ENCODE measurements at places on chromosomes 16 and 17.
A peak's percentile ranks its signal among the peaks of the same experiment; 100 is the strongest.

DNA sequence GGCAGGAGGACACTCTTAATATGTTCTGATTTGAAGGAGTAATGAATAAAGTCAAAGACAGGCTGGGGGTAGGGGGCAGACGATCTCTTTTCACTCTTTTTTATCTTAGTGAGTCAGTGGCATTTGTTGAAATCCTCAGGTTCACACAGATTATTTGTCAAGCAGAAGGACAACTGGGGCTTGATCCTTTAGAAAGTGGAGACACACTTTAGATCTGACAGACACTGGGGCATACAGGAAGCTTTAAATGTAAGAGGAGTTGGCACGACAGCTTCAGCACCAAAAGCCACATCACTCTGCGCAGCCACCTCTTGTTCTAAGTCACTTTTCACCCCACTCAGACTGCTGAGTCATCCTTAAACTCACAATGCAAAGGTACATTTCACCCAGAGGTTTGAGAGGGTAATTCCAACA, 121.5 kb downstream of the STXBP4 start:
- peak; percentile 4 for DNase-seq

DNA sequence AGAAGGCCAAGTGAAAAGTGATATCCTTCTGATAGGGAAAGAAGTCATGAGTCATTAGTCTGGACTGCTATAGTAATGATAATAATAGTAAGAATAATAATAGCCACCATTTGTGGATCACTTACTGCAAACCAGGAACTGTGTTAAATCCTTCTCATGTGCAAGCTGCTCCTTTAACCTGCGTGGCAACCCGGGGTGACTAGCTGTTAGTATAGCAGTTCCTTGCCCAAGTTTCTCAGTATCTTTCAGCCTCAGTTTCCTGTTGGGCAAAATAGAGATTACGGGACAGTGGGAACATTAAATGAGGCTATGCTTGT, 129.5 kb downstream of the CDH13 start:
- DNase-seq, result no peak

DNA sequence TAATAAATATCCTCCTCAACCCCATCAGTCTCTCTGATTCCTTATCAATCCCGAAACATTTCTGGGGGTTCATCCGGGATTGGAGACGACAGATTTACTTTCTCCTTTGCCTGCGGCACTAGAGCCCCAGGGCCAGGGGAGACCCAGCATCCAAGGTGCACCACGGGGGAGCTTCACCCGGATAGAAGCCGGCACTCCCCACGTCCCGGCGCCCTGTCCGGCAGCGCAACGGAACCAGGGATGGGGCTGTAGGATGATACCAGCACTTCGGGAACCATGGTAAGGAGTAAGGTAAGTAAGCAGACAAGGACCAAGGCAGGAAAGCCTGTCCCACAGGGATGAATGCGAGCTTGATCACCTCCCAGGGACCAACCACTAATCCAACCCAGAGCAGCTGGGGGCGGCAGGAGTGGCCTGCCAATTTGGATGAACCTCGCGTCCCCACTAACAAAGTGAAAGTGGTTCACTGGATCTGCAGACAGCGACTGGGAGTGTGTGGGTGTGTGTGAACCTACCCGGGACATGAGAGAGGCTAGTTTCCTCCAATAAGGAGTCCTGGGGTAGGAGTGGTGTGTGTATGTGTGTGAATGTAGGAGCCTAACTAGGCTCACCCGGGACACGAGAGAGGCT, 11.9 kb downstream of the POLR3K start:
- DNase-seq, result no peak

- no peak for DNase-seq
Observed at GRCh38 chr17:76107509-76107908, 3.9 kb upstream of the EXOC7 start.

- no peak for DNase-seq
Observed at GRCh38 chr17:4019275-4019674, 55.0 kb upstream of the ATP2A3 start.

DNA sequence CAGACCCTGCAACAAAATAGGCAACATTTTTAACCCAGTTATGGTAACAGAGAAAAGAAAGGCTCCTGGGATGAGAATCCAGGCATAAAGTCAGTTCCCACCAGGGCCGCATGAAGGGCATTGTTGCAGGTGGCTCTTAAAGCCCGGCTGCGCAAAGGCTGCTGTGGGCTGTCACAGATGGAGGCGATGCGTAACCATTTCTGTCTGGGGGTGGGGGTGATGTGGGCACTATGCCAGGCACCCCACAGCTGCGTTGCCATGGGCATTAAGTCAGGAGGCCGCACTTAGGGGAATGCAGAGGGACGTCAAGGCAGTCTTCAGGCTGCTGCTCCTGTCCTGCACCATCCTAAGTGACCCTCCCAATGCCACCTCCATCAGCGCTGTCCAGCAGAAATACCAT, 228.4 kb downstream of the CPPED1 start:
- DNase-seq, result no peak

DNA sequence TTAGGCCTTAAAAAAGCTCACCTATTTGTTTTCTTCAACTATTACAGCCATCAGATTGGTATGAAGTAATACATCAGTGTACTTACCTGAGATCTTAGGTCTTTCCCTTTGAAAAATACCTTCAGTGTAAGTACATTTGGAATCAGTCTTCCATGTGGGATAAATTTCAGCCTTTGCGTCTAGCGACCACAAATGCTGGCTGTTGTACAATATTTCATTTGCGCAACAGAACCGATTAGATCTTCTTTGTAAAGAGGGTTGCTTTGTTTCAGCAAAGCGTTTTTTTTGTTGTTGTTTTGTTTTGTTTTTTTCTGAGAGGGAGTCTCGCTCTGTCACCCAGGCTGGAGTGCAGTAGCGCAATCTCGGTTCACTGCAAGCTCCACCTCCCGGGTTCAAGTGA, 394.0 kb downstream of the CPPED1 start:
- no peak for DNase-seq

GRCh38 chr17:18016426-18016825, 22.5 kb downstream of the ATPAF2 start:
- DNase-seq, result no peak

DNA sequence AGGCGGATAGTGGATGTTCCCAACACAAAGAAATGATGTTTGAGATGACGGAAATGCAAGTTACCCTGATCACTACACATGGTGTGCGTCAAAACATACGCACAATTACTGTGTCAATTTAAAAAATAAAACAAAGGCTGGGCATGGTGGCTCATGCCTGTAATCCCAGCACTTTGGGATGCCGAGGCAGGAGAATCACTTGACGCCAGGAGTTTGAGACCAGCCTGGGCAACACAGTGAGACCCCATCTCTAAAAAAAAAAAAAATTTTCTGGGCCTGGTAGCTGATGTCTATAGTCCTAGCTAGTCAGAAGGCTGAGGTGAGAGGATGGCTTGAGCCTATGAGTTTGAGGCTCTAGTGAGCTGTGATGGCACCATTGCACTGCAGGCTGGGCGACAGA, 51.8 kb downstream of the TEKT5 start:
- no peak for DNase-seq

GRCh38 chr16:79401157-79401556, 199.4 kb downstream of the MAF start:
- no peak for DNase-seq

DNA sequence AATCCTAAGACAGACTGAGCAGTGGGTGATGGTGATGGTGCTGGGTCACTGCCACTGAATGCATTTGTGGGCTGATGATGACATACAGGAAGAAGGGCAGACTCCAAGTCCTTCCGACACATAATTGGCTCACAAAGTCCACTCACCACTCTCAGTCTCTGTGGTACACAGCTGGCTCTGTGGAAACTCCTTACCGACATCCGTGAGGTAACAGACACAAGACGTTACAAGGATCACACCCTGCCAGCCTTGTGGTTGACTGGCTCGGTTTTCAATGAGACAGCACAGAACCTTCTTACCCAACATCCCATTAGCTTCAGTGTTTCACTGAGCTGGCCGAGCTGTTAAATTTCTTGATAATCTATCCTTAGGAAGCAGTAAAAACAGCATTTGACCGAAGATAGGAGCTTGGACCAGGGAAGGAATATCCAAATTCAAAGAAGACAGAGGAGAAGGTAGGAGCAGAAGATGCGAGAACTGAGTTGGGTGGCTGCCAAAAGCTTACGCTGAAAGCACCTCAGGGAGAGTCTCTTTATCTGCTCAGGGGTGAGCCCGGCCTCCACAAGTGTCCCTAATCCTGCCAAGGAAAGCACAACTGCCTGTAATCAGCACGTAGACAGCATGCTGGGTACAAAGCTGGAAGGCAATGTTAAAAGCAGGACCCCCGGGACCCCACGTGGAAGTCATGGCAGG, 5.5 kb upstream of the MXRA7 start:
- DNase-seq, result peak; percentile 42

GRCh38 chr17:44069974-44070454, 521 bp upstream of the G6PC3 start:
- DNase-seq, result no peak

GRCh38 chr17:47717979-47718621, 14.9 kb upstream of the TBX21 start:
- DNase-seq, result no peak

GRCh38 chr17:75125984-75126383, 5.6 kb downstream of the NT5C start:
- no peak for DNase-seq

DNA sequence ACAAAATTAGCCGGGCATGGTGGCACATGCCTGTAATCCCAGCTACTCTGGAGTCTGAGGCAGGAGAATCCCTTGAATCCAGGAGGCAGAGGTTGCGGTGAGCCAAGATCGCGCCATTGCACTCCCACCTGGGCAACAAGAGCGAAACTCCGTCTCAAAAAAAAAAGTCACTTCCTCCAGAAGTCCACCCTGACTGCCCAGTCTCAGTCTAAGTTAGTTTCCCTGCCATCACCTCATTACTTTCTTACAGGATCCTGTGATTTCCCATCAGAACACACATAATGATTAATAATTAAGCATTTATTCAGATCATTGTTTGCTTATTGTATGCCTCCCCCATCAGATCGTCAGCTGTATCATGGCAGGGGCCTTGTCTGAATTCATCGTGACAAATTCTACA, 31.6 kb downstream of the ABCC3 start:
- no peak for DNase-seq

DNA sequence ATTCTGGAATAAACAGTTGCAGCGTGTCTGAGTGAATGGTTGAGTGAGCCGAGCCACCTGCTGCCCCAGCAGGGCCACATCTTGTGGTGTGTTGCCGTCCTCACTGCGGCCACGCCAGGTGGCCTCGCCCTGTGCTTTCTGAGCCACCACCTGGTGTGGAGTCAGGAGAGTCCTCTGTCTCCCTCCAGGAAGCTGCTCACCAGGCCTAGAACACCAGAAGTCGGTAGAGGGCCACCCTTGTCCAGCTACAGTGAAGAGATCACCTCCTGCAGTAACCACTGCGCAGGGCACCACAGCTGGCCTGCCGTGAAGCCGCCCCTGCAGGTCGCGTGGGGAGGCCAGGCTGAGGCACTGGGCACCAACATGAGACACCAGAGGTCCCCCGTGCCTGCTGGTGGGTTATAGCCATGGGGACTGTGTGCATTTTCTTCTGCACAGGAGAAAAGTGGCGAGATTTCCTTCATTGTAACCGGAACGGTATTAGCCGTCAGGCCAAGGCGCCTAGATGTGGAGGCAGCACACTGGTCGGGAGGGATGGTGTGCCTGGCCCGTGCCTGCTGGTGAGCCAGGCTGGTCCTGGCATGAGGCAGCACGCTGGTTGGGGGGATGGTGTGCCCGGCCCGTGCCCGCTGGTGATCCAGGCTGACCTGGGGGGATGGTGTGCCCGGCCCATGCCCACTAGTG, 28.9 kb upstream of the FOXK2 start:
- DNase-seq, result no peak

DNA sequence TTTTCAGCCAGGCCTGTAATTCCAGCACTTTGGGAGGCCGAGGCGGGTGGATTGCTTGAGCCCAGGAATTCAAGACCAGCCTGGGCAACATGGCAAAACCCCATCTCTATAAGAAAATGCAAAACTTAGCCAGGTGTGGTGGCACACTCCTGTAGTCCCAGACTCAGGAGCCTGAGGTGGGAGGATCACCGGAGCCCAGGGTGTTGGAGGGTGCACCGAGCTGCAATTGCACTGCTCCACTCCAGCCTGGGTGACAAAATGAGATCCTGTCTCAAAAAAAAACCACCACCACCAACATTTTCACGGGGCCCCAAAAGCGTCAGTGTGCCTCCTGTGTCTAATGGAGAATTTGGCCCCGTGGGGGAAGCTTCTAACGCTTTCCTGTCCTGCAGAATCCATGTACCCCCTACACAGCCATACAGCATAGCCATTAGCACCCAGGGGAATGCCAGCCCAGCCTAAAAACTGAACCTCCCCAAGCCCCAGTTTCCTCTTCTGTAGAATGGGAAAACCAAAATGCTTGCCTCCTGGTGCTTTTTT, 22.2 kb upstream of the MAP3K14 start:
- no peak for DNase-seq

DNA sequence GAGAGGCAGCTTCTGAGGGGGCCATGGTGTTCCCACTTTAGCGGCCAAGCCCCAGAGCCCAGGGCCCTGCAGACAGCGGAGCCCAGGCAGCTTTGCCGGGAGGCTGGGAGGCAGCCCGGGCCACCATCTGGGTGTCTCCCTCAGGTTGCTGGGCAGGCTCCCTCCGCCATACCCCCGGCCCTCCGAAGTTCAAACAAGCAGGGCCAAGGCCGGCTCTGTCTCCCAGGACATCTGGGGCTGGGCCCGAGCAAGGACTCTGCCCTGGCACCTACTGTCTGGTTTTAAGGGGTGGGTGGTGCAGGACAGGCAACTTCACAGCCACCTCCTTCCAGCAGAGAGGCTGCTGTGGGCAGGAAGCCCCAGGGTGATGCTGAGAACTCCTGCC, 2.6 kb downstream of the DUS1L start:
- no peak for DNase-seq

DNA sequence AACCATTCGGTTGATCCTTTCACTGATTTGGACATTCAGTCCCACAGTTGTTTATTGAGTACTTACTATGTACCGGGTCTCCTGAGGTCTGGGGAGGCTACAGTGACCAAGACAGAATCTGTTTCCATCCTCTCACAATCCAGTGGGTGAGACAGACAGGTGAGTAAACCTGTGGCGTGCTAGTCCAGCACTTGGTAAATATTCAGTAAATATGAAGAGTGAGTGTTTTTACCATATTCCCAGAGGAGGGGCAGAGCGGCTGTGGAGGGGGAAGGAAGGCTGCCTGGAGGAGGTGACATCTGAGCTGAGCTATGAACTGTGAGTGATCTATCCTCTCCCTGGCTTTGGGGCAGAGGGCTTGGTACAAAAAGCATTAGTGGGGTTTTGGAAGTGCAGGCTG, 31.4 kb downstream of the CCR7 start:
- no peak for DNase-seq

- no peak for DNase-seq
Observed at GRCh38 chr16:75019007-75019406, 20.2 kb downstream of the ZNRF1 start.

- no peak for DNase-seq
Observed at GRCh38 chr16:46673320-46674013, 15.5 kb downstream of the VPS35 start.

DNA sequence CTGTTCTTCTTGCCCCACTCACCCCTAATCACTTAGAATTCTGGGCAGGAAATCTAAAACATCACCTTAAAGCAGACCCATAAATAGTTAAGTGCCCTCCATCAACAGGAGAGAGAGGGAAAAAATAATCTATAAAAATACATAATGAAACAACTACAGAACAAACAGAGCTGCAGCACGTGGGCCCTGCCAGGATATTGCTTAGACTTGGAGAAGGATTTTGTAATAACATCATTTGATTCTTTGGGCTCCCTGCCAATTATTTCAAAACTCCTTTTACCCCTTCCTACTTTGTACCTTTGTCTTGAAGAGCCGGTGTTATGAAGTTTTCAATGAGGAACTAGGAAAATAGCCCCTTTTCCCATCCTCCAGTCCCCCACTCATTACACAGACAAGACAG, 130.6 kb upstream of the TOX3 start:
- DNase-seq, result no peak

Data from activated T-helper 1 cell treated with anti-CD3 and anti-CD28 coated beads, Interleukin-2, amount 50 U/mL, for 16 hours (primary cell).